ENCODE measurements at places on chromosomes 11 and 22.

DNA sequence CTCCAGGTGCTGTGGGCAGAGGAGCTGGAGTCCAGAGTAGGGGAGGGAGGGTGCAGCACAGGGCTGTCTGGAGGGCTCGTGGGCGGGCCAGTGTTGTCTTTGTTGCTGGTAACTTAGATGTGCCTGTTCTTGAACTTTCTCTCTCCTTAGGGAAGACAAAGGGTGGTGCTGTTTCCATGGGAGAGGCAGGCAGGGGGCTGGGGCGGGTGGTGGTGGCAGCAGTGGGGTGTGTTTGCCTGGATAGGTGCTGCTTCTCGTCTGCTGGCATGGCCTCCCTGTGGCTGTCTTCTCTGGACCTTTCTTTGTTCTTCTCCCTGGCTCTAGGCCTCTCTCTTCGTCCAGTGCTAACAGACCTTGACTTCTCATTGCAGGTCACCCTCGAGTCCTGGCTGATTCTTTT lies 8.5 kb downstream of the SIDT2 start:
- no peak for DNase-seq

GRCh38 chr11:44286268-44286880 lies 23.6 kb downstream of the ALX4 start:
- peak; percentile 79 for DNase-seq

- DNase-seq, result no peak
Observed at GRCh38 chr11:26573896-26574295, 1.8 kb upstream of the MUC15 start.

DNA sequence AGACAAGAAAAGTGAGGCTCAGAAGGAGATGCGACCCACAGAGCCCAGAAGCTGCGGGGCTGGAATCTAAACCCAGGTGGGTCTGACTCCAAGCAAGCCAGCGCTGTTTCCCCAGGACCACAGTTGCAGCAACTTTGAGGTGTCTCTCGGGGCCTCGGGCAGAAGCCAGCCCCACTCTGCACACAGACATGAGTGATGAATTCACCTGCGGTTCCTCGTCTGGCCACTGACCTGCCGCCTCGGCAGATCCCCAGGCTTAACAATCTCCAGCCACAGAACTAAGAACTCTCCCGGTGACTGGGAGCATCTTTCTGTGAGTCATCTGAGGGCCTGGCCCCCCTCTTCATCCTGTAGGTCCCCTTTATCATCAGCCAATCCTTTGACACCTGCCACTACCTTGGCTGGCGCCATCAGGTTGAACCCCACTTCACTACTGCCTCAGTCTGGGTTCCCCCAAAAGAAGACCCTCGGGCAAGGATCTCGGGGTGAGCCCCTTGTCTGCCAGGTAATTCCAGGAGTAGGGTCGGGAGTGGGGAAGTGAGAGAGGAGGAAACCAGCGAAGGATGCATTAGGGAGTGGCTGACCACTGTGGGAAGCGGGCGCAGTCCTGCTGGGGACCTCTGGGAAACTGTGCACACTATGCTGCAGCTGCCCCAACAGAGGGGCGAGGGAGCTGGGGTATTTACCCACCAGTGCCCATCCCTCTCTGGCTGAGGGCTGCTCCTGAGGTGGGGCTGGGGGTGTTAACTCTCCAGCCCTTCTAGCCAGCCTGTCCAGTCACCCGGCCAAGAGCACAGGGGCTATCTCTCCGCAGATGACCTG lies 33.0 kb upstream of the MN1 start:
- DNase-seq, result no peak

- no peak for DNase-seq
Observed at GRCh38 chr11:126719740-126720139, 280.8 kb downstream of the KIRREL3 start.

GRCh38 chr11:119901657-119902577 lies 172.9 kb upstream of the NECTIN1 start:
- DNase-seq, result no peak

GRCh38 chr11:83172551-83172950 lies 15.6 kb downstream of the PCF11 start:
- DNase-seq, result no peak

GRCh38 chr11:13962562-13963168 lies at the start of gene SPON1:
SPON1 (plus strand) TSS chr11:13962723; CDS start chr11:13962905, 182 bp downstream.
- DNase-seq, result peak; percentile 59

DNA sequence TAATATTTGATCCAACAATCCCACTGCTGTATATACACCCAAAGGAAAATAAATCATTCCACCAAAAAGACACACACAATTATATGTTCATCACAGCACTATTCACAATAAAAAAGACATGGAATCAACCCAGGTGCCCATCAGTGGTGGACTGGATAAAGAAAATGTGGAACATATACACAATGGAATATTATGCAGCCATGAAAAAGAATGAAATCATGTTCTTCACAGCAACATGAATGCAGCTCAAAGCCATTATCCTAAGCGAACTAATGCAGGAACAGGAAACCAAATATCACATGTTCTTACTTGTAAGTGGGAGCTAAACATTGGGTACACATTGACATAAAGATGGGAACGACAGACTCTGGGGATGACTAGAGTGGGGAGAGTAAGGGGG lies 1.1 kb upstream of the OR2D3 start:
- no peak for DNase-seq

DNA sequence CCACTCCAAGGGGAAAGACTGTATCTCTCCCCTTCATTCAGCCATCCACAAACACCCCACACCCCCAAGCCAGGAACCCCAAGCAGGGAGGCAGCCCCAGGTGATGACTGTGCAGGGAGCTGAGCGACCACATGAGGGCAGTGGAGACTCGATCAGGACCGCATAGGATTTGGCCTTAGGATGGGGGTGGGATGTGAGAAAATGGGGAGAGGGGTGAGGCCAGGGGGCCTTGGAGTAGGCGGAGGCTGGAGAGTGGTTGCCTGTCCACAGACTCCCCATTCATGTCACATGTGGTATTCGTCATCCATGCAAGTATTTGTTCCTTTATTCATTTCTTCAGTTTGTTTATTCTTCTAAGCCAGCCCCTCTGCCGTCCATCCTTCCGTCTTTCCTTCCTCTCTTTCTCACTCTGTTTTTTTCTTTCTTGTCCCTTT lies 2.7 kb upstream of the RHOD start:
- peak; percentile 53 for DNase-seq

- no peak for DNase-seq
Observed at GRCh38 chr11:2772544-2773031, 72.8 kb upstream of the KCNQ1OT1 start.

- no peak for DNase-seq
Observed at GRCh38 chr22:38305471-38306448, 11.5 kb downstream of the CSNK1E start.

GRCh38 chr11:121553389-121553788 lies 100.6 kb upstream of the SORL1-AS1 start:
- DNase-seq, result no peak

GRCh38 chr11:20839231-20839630 lies 169.8 kb downstream of the NELL1 start:
- DNase-seq, result no peak

DNA sequence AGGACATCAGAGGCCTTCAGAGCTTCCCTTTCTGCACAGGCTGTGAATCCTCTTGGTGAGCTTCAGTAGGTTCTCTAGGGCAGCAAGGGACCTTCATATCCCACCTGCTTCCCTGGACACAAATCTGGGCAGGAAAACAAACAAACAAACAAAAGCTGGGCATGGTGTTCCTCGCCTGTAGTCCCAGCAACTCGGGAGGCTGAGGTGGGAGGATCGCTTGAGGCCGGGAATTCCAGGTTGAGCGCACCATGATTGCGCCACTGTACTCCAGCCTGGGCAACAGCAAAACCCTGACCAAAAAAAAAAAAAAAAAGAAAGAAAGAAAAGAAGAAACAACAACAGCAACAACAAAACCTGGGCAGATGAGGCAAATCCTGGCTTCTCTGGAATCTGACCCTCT lies 92.9 kb downstream of the CEP164 start:
- no peak for DNase-seq

DNA sequence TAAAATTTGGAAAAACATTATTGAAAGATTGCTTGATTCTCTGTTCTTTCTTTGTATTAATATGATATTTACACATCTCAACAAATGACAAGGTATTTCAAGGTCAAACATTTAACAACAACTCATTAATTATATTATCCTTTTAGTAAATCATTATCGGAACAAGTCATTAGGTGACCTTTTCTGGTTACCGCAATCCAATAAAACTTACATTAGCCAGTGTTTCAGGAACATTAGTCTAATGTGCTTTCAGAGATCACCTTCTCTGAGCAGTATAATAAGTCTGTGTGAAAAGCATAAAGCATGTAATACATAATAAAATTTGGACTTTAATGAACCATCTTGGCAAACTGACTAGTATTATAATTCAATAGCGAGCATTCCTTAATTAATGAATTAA lies 1466.4 kb downstream of the FAM181B start:
- no peak for DNase-seq

DNA sequence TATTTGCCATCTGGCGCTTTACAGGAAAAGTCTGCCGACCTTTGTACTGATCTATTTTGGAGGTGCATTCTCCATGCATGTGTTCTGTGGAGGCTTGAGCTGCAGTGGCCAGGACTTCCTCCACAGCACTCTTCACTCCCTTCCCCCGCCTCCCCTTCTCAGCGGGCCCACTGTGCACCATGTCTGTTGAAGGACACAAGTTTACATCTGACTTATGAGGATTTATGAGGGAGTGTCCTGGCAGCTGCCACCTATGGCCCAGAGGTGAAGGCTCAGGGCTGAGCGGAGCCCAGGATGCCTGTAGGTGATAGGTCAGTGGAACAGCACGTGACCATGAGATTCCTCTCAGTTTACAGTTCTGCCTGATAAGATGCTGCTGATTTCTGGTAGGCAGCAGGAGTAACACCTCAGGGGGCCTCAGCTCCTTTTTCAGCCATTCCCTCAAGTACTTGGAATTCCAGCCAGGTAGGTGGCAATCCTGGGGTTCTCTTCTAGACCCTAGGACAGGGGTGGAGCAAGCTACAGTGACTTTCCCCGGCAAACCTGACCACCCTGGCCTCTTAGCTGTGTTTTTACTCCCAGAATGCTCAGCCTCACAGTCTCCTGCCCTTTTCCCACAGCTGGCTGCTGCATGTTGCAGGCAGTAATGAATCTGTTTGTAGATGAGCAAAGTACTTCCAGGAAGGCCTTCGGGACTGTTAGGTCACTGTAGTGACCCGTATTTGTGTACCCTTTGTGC lies 59.9 kb downstream of the PPFIBP2 start:
- DNase-seq, result no peak

DNA sequence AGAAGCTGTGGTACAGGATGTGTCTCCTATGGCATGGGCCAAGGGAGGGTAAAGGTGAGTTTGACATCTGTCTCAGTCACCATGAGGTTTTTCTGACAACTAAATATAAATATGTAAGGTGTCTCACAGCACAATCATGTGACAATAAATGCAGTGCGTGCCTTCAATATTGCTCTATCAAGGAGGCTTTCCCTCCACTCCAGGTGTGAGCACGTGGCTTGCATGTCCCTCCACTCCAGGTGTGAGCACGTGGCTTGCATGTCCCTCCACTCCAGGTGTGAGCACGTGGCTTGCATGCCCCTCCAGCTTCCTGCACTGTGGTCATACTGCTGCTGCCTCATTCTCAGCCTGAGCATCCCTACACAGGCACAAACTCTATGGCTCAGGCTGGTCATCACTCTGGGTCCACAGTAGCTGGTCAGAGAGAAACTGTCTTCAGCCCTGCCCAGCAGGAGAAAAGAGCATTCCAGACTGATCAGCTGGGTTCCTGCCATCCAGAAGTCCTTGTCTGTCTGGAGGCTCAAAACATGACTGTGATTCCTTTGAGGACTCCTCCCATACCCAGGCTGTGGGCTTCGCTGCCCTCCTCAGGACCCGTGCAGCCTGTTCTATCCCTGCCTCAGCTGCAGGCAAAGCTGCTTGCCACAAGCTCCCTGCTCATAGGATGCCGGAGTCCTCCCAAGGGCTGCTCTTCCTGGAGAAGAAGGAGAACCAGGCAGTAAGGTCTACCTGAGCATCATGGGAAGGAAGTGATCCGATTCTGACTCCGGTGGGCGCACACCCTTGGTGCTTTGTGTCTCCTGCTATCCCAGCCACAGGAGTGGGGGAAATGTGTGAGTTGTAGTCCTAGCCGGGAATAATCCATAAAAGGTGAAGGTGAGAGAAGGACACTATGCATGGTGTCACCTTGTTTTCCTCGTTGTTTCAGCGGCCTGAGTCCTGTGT lies 33.4 kb upstream of the VPREB1 start:
- no peak for DNase-seq

DNA sequence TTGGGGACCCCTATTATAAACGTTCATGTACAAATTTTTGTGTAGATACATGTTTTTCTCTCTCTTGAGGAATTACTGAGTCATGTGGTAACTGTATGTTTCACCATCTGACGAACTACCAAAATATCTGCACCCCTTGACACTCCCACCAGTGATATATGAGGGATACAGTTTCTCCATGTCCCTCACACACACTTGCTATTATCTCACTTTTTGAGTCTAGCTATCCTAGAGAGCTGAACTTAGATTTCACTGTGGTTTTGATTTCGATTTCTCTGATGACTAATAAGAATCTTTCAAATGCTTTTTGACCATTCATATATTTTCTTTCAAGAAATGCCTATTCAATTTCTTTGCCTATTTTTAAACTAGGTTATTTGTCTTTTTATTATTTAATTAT lies 200.2 kb downstream of the PGR start:
- DNase-seq, result no peak

GRCh38 chr22:30127749-30128166 lies 47.5 kb downstream of the HORMAD2 start:
- DNase-seq, result no peak

DNA sequence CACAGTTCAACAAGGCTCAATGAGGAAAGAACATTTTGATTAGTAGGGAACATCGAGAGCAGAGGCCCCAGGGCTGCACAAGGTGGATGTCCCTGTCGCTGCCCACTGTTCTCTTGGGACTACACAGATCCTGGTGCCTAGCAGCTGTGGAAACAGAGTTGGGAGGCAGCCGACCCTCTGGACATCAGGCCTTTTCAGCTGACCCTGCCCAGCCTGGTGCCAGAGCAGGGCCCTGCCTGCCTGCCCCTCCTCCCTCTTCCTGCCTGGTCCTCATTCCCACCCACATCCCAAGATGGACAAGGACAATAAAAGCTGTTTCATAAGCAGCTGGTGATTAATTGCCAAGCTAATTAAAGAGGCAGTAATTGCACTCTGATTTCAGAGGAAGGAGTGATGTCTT lies 60.7 kb downstream of the NFAM1 start:
- DNase-seq, result no peak

DNA sequence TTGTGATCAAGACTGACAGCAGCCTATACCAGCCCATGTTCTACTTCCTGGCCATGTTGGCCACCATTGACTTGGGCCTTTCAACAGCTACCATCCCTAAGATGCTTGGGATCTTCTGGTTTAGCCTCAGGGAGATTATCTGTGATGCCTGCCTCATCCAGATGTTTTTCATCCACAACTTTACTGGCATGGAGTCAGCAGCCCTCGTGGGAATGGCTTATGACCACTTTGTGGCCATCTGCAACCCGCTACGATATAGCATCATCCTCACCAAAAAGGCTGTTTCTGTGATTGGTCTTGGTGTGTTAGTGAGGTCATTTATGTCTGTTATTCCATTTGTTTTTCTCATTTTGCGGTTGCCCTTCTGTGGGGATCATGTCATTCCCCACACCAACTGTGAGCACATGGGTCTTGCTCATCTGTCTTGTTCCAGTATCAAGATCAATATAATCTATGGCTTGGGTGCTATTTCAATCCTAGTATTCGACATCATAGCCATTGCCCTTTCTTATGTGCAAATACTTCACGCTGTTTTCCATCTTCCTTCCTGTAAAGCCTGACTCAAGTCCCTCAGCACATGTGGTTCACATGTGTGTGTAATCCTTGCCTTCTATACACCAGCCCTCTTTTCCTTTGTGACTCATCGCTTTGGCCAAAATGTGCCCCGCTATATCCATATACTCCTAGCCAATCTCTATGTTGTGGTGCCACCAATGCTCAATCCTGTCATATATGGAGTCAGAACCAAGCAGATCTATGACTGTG lies 23.6 kb downstream of the OR52E1 start:
- DNase-seq, result no peak

All from neural crest cell (in vitro differentiated cells).